ENCODE measurements at places on chromosomes 16 and 17. TPM values are rescaled to one million over a fixed set of nuclear protein-coding genes. Genes with fewer than 3 reads are reported as not detected.

The LAT gene
- 1.9 TPM for total RNA-seq

The KIF2B gene
- total RNA-seq: not detected

The GRAPL gene
- total RNA-seq: 1.2 TPM

The ZG16 gene
- total RNA-seq: not detected

The TAX1BP3 gene
- 157 TPM for total RNA-seq

GRCh38 chr16:78866521-78866920 is 734.0 kb downstream of the MAF start:
- DNase-seq: no peak

- DNase-seq: no peak
These were observed 7.8 kb downstream of the KRT28 start for GRCh38 chr17:40791787-40792436.

DNA sequence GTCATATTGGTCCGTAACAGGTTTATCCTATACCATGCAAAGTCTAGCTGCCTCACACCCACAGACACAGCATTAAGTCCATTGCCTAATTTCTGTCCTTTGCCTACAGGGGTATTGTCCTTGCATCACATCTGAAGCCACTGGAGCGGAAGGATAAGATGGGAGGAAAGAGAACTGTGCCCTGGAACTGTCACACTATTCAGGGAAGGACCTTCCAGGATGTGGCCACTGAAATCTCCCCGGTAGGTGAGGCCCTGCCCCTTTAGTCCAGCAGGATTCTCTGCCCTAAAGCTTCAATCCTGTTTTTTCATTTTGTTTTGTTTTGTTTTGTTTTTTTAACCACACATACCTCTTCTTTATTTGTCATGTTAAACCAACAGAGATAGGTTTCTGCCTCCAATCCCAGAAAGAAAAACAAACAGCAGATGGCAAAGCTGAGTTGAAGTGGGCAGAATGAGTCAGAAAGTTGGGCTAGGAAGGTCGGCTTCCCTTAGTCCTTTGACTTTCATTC is 2.2 kb upstream of the EFTUD2 start:
- no peak for DNase-seq

- no peak for DNase-seq
These were observed 24.9 kb downstream of the USP31 start for GRCh38 chr16:23124315-23124714.

DNA sequence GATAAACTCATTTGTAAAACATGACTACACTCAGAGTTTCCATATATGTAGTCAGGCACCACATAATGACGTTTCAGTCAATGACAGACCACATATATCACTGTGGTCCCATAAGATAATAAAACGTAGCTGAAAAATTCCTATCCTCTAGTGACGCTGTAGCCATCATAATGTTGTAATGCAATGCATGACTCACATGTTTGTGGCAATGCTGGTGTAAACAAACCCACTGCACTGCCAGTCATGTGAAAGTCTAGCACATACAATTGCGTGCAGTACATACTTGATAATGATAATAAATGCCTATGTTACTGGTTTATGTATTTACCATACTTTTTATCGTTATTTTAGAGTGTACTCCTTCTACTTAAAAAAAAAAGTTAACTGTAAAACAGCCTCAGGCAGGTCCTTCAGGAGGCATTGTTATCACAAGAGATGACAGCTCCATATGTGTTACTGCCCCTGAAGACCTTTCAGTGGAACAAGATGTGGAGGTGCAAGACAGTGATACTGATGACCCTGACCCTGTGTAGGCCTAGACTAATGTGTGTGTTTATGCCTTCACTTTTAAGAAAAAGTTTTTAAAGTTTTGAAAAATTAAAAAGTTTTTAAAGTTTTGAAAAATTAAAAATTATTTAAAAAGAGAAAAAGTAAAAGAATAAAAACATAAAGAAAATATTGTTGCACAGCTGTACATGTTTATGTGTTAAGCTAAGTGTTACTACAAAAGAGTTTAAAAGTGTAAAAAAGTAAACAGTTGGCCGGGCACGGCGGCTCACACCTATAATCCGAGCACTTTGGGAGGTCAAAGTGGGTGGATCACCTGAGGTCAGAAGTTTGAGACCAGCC is 9.0 kb downstream of the STAT5B start:
- DNase-seq: no peak

- no peak for DNase-seq
These were observed 478.4 kb downstream of the TOX3 start for GRCh38 chr16:52068447-52069074.

DNA sequence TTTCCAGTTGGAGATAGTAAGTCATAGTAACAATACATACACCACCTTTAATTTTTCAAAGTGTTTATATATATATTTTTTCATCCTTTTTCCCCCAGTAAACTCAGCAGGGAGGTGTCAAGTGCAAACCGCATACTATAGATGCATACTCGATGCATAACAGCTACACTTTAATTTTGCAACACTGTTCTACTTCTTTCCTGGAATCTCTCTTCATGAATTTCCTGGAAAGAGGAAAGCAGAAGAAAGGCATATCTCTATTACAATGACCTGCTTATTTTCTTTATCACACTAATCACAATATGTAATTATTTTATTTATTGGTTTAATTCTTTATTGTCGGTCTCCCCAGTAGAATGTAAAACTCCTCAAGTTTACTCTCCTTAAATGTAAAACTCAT is 140.0 kb downstream of the SNX11 start:
- DNase-seq: no peak

GRCh38 chr17:65268832-65269231 is 131.7 kb downstream of the RGS9 start:
- no peak for DNase-seq

Data from Right ventricle myocardium inferior (tissue), 1 donor.